ENCODE measurements at places on chromosomes 1 and 21. TPM values are rescaled to one million over a fixed set of nuclear protein-coding genes. Genes with fewer than 3 reads are reported as not detected.

- no peak for DNase-seq
Observed at GRCh38 chr1:192342842-192343241, 26.1 kb downstream of the RGS21 start.

DNA sequence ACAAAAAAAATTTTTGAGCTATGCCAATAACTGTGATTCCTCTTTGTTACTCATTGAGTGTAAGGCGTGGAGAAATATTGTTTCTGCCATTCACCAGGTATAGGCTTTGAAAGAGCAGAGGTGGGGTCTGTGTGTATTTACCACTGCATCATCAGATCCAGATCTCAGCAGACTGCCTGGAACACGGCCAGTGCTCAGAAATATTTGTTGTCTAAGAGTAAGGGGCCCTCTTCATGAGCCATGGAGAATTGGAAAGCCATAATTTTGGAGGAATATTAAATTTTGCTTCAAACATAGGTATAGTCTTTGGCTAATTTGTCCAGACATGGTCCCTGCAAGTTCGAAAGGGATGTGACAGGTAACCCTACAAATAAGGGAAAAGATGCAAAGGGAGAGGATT is 231.3 kb upstream of the IRF2BP2 start:
- DNase-seq, result no peak

DNA sequence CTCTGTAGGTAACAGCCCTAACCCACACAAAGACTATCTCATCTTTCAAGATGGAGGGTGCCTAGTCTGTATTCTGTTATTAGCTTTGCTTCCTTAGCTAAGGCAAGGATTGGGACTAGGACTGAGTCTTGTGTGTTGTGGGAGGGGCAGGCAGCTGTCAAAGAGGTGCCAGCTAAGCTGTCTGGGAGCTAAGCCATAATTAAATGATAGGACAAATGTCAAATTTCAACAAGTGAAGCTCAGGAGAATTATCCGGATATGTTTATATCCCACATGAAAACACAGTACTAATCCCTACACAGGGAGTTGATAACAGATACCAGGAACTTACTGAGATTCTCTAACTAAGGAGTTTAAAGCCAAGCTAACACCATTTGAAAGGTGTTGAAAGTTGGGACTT is 70.5 kb upstream of the NGF start:
- no peak for DNase-seq

DNA sequence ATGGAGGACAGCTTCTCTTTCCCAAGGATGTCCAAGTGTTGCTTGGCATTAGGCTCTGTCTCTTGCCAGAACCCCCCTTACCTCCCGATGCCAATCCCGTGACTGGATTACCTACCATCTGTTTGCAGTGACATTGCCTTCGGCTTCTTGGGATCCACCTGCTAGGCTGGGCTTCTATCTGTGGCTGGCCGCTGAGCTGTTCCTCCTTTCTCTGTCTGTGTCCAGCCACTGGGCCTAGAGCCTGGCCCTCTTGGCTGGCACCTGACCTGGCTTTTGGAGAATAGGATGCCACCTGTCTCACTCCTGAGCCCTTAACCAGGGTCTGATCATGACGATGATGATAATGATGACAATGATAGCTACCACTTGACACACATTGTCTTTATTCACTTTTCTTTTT is 41.6 kb upstream of the STUM start:
- no peak for DNase-seq

GRCh38 chr1:229759037-229759435 is 133.0 kb downstream of the URB2 start:
- DNase-seq, result no peak

GRCh38 chr1:154609398-154610380 is 1.7 kb upstream of the ADAR start:
- no peak for DNase-seq

DNA sequence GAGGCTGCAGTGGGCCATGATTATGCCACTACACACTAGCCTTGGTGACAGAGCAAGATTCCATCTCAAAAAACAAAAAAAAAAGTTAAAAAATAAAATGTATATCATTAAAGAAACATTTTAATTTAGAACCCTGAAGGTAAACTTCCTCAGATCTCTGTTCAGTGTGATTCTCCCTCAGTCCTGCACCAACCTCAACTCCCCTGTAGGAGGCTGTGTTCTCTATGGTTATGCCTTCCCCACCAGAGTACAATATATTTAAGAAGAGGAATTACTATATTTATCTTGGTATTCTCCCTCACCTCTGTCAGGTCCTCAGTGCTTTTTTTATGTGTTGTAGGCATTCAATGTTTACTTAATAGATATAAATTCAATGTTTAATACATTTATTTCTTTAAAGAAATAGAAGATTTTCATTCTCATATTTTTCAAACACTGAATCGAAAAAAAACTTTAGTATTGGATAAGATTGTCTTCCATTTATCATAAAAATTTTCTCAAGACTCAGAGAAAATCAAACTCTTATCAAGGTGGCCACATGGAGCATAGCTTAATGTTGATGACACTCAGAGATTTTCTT is 4.8 kb upstream of the LRRC8B start:
- DNase-seq, result no peak

GRCh38 chr1:10677491-10678391 is 118.7 kb downstream of the CASZ1 start:
- DNase-seq, result no peak

GRCh38 chr1:101798417-101798816 is 198.3 kb downstream of the OLFM3 start:
- DNase-seq, result no peak

GRCh38 chr21:25133939-25134338 is 473.3 kb downstream of the MRPL39 start:
- no peak for DNase-seq

GRCh38 chr21:39720126-39720778 is 24.7 kb upstream of the IGSF5 start:
- DNase-seq, result no peak

- DNase-seq, result no peak
Observed at GRCh38 chr1:21573971-21574465, 64.8 kb downstream of the ALPL start.

DNA sequence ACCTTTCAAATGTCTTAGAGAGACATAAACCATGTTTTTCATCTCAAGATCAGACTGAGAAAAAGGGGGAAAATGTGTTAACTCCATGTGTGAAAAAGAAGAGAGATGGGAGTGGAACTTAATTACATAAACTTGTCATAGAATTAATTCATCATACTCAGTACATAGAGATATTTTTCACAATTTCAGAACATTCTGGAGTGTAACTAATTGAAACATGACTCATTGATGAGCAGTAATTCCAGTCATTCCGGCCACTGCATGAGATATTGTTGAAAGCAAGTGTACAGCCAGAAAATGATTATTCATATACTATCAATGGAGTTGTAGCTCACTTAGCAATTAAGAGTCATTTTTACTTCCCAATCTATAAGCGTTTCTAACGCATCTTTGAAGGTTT is 739.3 kb downstream of the LTN1 start:
- no peak for DNase-seq

DNA sequence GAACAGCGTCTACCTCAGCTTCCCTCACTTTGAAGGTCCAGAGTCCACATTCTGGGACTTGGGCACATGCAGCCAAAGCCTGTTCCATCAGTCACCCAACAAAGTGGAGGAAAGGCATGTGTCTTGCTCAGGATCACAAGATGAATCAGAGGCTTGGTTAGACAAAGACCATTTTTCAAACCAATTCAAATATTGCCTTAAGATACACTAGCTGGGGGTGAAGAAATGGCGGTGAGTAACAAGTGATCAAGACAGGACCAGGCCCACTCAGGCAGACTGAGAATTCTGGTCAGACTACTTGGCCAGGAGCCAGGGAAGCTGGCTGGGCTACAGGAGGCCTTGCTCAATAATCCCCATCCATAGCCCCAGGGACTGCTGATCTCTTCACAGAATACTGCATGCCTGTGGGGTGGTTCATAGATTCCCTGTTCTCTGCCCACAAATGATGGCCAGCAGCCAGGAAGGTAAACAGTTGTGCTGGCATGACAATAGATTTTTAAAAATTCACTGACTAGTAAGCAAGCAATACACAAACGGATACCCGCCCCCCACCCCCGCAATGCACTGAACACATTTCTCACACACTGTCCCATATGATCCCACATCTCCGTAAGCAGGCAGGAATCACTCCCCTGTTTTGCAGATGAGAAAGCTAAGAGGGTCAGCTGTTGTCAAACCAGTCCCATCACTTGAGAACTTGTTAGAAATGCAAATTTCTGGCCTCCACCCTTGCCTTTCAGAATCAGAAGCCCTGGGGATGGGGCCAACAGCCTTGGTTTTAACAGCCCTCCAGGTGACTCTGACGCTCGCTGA is 27.2 kb downstream of the ERI3 start:
- DNase-seq, result no peak

GRCh38 chr1:178871551-178872320 is 859 bp upstream of the ANGPTL1 start:
- no peak for DNase-seq

DNASE2B gene
- total RNA-seq, result not detected

PALMD gene
- total RNA-seq, result not detected

APOBEC4 gene
- total RNA-seq, result not detected

SPRR2B gene
- not detected for total RNA-seq

TEDDM1 gene
- total RNA-seq, result not detected
